ENCODE measurements at places on chromosomes 11 and 22.

DNA sequence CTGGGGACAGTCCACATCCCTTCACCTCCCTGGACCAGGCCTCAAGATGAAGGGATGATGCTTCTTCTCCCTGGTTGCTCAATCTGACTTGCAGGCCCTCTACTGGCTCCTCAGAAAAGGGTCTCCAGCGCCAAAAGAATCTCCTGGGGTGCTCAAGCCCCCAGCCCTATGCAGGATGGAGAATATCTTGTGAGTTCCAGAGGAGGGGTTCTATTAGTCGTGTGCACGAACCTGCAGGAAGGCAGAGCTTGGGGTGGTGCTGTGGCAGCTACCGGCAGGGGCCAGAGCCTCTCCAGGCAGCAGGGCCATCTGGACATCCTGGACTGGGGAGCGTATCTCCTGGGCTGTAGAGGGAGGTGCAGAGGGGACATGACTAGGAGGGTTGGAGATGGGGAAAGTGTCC lies 1339.5 kb downstream of the BRD1 start:
- no peak for DNase-seq

DNA sequence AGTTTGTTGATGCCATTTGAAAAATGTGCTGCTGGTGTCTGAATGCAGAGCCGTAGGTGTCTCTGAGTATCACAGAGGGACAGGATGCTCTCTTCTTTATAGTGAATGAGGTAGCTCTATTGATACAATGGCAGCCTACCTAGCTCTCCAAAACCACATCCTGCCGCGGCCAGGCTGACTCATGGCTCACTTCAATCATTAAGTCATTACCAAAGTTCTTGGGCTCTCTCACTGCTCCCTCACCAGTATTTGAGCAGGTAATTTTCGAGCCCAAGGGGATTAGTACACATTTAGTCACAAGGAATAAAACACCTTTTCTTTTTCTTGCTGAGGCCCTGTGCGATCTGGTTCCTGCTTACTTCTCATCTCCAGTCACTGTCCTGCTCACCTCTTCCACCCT lies 509.0 kb upstream of the LARGE1 start:
- DNase-seq: no peak

DNA sequence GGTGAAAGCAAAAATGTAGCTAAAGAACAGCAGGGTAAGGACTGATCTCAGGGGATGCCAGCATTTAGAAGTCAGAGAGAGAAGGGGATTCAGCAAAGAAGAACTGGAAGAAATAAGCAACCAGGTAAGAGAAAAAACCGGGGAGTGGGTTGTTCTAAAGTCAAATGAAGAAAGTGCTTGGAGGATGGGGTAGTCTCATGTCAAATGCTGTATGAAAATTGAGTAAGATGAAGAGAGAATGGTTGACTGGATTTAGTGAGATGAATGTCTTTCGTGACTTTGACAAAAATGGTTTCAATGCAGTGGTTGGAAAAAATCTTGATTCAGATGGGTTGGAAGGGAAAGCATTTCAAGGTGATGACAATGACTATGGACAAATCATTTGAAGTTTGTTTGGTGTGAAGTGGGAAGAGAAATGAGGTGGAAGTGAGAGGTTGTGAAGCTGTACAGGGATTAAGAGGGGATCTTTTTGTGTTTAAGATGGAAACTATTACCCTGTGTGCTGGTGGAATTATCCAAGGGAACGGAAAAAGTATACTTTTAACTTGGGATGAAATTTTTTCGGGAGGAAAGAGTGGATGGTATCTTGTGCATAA lies 484.0 kb downstream of the ETS1 start:
- no peak for DNase-seq

GRCh38 chr11:121368364-121369240 lies 76.0 kb downstream of the SC5D start:
- DNase-seq: no peak

GRCh38 chr11:69493931-69494821 lies 12.7 kb downstream of the LINC01488 start:
- DNase-seq: no peak

DNA sequence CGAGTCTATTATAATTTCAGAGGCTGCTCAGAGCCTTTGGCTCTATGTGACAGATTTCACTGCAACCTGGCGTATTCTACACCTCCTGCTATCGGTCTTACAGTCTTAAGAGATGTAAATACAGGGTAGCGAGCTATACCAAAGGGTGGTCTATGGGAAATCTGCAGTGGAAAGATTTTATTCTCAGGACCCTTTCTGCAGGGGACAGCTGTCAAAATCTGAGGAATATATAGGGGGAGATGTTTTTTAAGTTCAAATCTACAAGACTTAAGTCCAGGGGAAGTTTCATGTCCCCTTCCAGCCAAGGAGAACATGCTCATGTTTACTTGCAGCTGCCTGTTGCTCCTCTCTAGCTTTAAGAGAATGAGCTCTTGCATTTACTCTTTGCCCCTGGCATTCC lies 62.7 kb downstream of the MICAL2 start:
- DNase-seq: no peak

DNA sequence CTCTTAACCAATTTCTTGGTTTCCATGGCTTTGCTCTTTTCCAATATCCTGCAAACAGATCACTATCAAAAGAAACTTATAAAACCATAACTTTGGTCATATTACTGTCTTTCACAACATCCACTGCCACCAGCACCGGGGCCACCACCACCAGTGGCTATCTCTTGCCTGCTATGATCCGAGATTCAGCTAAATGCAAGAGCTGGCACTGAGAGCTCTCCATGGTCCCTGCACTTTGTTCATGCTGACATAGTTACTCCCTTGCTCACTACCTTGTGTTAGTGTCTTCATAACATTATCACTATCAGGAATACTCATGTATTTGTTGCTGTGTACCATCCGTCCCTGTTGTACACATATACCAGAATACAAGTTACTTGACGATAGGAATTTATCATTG lies 299.0 kb downstream of the ETS1 start:
- no peak for DNase-seq

GRCh38 chr11:124793466-124794278 lies 6.5 kb downstream of the MSANTD2 start:
- peak; percentile 56 for DNase-seq

DNA sequence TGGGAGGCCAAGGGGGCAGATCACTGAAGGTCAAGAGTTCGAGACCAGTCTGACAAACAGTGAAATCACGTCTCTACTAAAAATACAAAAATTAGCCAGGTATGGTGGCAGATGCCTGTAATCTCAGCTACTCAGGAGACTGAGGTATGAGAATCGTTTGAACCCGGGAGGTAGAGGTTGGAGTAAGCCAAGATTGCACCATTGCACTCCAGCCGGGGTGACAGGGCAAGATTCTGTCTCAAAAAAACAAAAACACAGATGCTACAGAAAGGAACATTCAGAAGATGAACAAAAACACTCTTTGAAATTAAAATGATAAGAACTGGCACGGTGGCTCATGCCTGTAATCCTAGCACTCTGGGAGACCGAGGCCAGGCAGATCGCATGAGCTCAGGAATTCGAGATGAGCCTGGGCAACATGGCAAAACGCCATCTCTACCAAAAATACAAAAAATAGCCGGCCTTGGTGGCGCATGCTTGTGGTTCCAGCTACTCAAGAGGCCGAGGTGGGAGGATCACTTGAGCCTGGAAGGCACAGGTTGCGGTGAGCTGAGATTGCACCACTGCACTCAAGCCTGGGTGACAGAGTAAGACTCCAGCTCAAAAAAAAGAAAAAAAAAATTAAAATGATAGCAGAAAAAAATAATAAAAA lies 8.5 kb downstream of the RAB6A start:
- no peak for DNase-seq

DNA sequence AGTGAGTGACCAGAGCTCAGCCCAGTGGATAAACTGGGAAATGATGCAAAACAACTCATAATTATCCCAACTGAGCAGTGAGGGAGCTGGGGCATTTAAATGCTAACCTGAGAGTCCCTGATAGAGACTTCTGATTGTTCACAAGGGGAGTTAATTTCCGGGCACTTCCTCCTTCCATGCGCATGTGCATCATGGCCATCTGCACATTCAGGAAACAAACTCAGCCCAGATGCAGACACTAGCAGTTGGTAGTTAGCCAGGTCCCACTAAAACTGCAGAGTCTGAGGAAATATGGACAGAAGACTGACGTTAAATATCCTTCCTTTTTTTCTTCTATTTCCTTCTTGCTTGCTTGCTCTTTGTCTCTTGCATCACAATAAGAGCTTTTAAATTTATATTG lies 852.1 kb upstream of the LRRC4C start:
- DNase-seq: no peak

DNA sequence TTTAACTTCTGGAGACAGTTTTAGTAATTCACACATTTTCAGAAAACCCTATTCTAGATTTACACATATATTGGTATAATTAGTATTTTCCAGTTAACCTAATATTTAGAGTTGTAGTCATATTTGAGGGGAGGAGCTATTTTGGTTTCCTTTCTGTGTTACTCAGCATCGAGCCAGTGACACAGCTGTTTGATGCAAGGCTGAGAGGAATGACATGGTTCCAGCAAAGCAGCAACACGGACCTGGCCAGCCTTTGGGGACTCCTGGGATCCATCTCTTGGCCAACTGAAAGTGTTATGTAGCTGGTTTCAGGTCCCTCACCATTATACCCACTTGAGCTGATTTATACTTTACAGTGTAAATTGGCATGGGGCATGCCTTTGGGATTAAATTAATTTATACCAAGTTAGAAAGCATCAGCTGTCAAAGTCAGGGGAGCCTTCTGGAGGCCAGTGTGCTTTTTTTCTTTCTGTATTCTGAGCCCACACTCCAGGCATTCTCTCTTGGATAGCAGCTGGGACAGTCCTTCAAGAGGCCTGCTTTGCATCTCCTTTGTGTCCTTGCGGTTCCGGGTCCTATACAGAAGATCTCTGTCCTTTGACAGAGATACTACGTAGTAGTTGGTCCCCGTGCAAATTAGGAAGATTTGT lies 91.3 kb upstream of the SLC25A18 start:
- no peak for DNase-seq

- no peak for DNase-seq
Observed at GRCh38 chr22:24326266-24326665, 55.6 kb downstream of the SPECC1L start.

DNA sequence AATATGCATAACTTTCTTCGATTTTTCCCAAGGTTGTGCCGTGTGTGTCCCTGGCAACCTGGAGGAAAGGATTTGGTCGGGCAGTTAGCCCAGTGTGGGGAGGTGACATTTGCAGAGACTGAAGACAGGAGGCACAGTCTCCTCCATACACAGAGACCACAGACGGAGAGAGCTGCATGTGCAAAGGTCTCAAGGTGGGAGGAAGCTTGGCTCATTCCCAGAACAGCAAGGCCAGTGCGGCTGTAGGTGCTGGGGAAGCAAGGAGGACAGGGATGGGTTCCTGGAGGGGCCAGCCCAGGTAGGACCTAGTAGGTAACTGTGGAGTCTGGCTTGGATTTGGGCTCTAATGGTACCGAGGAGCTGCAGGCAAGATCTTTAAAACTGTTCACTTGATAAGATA lies 20.7 kb upstream of the CPT1A start:
- DNase-seq: no peak

DNA sequence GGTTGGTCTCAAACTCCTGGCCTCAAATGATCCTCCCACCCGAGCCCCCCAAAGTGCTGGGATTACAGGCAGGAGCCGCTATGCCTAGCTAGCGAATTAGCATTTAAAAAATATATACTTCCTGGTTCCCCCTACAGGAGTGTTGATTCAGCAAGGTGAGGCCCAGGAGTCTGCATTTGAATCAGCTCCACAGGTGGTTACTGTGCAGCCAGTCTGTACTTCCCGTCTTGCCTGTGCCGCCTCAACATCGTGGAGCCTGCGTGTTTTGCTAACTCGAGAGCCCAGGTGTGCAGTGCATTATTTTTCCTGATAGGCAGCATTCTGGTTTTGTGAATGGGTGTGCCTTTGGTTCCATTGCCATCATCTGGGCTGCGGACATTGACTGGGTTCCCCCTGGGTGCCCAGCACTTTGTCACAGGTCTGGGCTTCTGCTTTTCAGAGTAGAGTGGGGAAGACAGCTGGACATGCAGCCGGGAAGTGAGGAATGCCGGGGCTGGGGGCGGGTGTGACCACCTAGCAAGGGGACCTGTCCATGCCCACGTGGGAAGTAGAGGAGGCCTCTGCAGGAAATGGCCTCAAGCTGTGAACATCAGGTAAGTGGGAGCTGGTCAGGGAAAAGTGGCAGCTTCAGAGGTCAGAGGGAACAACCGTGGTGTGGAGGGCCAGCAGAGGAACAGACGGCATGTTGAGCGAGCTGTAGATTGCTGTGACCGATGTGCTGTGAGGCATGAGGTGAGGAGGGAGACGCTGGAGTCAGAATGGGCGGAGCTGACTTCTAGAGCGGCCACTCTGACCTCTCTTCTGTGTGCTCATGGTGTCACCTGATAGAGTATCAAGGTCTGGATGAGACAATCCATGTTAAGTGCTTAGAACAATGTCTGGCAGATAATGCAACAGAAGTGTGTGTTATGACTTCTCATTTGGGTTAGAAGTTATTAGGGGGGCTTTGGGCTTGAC lies 42.2 kb downstream of the PPFIA1 start:
- DNase-seq: no peak

GRCh38 chr11:72856065-72856464 lies 41.9 kb downstream of the ATG16L2 start:
- no peak for DNase-seq

DNA sequence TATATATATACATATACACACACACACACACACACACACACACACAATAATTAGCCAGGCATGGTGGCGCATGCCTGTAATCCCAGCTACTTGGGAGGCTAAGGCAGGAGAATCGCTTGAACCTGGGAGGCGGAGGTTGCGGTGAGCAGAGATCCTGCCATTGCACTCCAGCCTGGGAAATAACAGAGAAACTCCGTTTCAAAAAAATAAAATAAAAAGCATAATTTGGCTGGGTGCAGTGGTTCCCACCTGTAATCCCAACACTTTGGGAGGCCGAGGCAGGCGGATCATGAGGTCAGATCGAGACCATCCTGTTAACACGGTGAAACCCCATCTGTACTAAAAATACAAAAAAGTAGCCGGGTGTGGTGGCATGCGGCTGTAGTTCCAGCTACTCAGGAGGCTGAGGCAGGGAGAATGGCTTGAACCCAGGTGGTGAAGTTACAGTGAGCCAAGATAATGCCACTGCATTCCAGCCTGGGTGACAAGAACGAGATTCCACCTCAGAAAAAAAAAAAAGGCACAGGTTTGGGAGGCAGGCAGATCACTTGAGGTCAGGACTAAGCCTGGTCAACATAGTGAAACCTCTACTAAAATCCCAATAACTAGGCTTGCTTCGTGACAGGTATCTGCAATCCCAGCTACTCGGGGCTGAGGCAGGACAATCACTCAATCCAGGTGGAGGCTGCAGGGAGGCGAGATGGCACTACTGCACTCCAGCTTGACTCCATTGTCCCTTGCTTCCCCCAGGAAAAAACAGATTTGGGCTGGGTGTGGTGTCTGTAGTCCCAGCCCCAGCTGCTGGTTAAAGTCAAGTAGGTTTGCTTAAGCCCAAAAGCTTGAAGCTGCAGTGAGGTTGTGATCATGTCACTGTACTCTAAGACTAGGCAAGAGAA lies 11.8 kb upstream of the WDR74 start:
- DNase-seq: peak; percentile 58

GRCh38 chr11:70916351-70916750 lies 336.0 kb downstream of the SHANK2 start:
- no peak for DNase-seq

DNA sequence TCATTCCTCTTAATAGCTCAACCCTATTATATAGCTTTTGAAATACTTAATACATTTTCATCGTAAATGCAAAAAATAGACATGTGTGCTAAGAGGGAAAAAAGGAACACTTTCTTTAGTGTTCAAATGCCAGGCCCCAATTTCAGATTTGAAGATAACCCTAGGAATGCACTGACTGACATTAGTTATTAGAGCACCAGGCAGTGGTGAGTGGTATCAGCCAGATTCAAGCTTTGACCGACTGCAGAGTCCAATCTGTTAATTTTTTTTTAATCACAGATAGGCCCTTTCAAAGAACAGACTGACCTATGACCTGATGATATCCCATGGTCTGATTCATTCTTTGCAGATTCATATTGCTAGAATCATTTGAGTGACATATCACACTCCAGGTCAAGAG lies 874.2 kb upstream of the CHORDC1 start:
- no peak for DNase-seq

Data from HAP-1 (cell line).